ENCODE measurements at places on chromosomes 2 and 18.

- DNase-seq, result no peak
Observed at GRCh38 chr2:200028998-200029397, 73.6 kb downstream of the MAIP1 start.

DNA sequence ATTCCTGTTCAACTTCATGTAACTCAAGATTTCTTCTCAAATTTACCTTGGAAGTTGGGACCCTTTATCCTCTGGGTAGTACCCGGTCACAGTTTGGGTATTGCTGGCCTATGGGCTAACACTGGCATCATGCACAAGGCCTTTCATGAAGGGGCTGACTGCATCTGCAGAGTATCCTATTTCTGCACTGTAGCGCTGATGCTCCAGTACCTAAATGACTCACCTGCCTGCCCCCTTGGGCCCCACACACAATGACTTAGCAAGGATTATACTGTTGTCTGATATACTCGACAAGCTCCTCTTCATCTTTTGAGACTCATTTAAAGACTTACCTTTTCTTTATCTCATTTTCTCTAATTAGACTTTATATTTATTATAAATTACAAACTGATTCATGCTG lies 39.9 kb downstream of the DNAH6 start:
- DNase-seq, result no peak

- DNase-seq, result no peak
Observed at GRCh38 chr2:205700331-205701132, 18.2 kb downstream of the NRP2 start.

DNA sequence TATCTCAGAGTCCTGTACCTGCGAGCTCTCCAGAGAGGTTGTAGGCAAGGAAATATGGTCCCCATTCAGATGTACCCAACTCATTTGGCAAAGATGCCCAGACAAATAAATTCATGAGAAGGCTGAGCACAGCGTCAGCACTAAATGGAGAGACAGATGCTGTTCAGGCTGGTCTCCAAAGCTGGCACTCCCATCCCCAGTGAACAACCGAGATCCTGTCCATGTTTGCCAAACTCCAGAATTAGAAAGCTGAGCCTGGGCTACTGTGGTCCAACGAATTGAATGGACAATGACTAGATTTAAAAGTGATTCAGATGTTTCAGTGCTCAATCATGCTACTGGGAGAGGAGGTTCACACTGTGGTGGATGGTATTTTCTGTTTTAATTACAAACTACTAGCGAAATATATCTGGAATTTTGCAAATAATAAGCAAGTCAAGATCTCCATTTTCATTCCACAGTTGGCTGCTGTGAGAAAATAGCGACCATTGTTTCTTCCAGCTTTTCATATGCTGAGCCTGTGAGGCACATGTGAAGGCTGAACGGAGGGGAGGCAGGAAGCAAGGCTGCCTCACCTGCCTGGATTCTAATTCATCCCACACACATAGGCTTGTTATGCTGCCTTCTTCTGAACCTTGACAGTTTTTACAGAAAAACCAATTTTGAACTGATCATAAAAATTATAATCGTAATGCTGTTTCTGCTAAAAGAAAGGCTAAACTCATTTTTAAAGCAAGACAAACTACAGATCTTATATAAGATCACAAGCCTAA lies 22.6 kb upstream of the DAPL1 start:
- no peak for DNase-seq

Measured in vagina (tissue), 2 donors.